Non-pigmented ciliary epithelial cell (primary cell): ENCODE measurements at places on chromosomes 4 and X.

GRCh38 chr4:102580463-102580842, 79.3 kb downstream of the NFKB1 start:
- no peak for DNase-seq

DNA sequence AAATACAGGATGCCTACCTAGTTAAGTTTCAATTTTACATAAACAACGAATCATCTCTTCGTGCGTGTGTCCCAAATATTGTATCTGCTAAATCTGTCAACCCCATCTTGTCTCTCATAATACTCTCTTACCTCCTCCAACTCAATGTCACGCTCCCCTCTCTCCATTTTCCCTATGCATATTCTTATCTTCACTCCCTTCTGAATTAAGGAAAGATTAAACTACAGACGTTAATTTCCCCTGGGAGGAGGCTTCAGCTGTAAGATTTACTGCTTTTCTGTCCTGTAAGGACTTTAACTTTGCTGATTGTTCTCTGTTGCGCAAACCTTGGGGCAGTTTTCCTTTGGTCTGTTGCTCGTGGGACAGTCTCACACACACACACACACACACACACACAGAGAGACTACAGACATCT, 455 bp upstream of the ABCB7 start:
- DNase-seq, result no peak

GRCh38 chr4:78517050-78517652, 34.4 kb upstream of the ANXA3 start:
- DNase-seq, result no peak

- DNase-seq, result no peak
These were observed 52.1 kb downstream of the HTR2C start for GRCh38 chrX:114635986-114636385.

DNA sequence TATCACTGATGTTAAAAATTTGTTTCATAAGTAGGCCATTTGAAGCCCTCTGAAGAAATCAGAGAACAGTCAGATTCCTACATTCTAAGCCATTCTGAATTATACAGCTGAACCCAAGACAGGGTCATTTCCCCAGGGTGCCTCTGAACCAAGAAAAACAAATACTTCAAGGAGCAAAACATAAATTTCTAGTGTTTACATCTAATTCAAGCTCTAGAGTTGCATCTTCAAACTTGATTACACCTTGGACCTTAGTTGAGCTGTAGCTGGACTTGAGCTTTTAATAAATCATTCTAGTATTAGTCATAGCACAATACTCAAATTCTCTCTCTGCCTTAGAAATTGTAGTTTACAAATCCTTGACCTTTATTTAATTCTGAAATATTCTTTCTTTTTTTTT, 87.6 kb upstream of the IL15 start:
- no peak for DNase-seq

DNA sequence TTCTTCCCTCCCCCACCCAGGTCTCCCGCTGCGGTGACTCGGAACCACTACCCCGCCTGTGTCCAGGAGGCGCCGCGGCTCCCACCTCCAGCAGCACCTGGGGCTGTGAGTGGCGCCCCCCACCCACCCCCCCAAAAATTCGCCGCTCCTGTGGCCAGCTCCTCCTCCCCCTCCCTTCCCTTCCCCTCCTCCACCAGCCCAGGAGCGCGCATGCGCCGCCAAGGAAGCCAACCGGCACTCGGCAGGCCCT, 278 bp downstream of the CLOCK start:
- DNase-seq, result no peak

GRCh38 chr4:123624959-123625358, 228.4 kb downstream of the SPRY1 start:
- no peak for DNase-seq

DNA sequence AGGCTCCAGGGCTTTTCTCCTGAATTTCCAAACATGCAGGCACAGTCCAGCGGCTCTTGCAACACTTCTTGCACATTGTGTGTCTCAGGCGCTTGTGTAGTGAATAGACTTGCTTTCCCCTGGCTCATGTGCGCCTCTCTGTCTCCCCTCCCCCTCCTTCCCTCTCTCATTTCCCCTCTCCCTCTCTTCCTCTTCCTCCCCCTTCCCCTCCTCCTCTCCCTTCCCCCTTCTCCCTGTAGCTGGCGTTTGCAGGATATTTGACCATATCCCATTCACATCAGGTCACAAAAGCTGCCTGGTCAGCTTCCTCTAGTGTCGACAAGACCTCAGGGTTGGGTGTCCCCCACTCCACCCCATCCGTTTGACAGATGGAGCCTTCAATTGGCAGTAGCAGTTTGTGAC, 2.4 kb downstream of the CHST7 start:
- DNase-seq, result no peak

DNA sequence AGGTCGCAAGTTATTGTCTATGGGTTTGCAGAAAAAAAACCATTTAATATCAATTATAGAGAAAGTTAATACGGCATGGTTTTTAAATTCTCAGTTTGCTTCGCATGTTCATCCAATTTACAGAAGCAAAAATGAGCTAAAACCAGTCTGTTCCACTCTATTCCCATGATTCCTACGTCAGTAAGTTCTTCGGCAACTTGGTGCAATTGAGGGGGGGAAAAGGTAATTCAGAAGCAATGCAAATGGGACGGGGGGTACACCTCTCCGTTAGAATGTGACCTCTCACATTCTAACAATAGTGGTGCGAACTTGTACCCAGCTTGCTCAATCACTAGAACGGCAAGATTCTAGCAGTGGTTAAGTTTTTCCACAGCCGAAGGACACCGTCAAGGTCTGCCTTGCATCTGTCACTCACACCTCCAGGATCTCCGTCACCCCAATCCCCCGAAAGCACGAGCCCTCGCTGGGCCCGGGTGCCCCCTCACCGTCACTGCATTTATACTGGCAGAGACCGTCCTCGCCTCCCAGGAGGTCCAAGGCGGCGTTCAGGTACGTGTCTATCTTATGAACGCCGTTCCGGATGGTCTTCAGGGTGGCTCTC, 653 bp downstream of the PLA2G12A start:
- DNase-seq, result no peak

GRCh38 chr4:144291164-144291563, 150.6 kb upstream of the GYPA start:
- no peak for DNase-seq

DNA sequence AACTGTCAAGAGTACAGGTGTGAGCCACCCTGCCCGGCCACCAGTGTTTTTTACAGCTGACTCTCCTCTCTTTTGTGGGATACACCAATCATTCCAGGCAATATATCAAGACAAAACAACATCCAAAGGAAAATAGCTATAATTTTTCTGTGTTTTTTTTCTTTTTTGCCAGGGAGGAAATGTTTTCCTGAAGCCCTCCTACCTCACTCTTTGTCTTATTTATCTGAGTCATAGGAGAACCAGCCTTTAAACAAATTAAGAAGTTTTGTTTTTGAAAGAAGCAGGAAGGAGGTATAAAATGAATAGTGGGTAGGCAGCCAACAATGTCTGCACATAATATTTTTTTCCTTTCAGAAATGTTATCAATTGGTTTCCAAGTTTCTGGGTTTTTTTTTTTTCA, 493.9 kb downstream of the CCSER1 start:
- no peak for DNase-seq

- no peak for DNase-seq
These were observed 35.5 kb upstream of the PLS3 start for GRCh38 chrX:115525486-115525885.

GRCh38 chr4:144658015-144658567, 12.1 kb downstream of the HHIP start:
- DNase-seq, result no peak

DNA sequence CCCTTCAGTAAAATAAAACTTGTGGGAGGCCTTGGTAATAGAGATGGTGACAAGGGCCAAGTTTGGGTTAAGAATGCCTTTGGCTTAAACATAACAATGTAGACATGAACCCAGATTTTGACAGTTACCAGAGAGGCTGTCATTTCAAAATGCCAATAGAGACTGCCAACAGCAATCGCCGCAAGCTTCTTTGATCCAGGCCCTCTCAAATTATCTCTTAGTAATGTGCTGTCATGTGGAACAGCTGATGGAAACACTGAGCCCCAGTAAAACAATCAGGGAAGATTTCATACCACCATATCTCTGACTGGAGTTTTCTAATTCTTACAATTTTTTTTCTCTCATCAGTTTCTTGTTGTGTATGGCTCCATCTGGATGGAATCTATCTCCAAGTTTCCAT, 80.5 kb downstream of the ZNF330 start:
- DNase-seq, result no peak
